ENCODE measurements at places on chromosomes 13 and 19. TPM values are rescaled to one million over a fixed set of nuclear protein-coding genes. Genes with fewer than 3 reads are reported as not detected.

Gene COX6B2
- total RNA-seq = 0.14 TPM

Gene STARD13
- not detected for total RNA-seq

Gene KLK14
- total RNA-seq = not detected

Gene ZNF780B
- 36.6 TPM for total RNA-seq

Gene OR7G1
- total RNA-seq = not detected

Gene IGFL1
- not detected for total RNA-seq

Gene NLRP9
- not detected for total RNA-seq

Gene MYH14
- total RNA-seq = not detected

Gene KIR3DL2
- total RNA-seq = 0.67 TPM

Gene IL11
- total RNA-seq = 0.15 TPM

Gene THSD1
- 0.18 TPM for total RNA-seq

Gene SULT2A1
- total RNA-seq = not detected

Gene NLRP11
- not detected for total RNA-seq

Gene CCNA1
- not detected for total RNA-seq

Gene ZSCAN1
- total RNA-seq = not detected

Gene OR2Z1
- not detected for total RNA-seq

Gene MADCAM1
- total RNA-seq = 0.26 TPM

Gene STOML3
- total RNA-seq = not detected

Gene ADGRE3
- not detected for total RNA-seq

Gene GFY
- not detected for total RNA-seq

Gene FLT1
- total RNA-seq = 1.7 TPM

Gene ZNF534
- not detected for total RNA-seq

Data from activated naive CD4-positive, alpha-beta T cell treated with anti-CD3 and anti-CD28 coated beads, Interleukin-2, amount 10 ng/mL, durations not matched to agents 5 hours and 36 hours (primary cell).